ENCODE measurements at places on chromosomes 11 and 22. TPM values are rescaled to one million over a fixed set of nuclear protein-coding genes. Genes with fewer than 3 reads are reported as not detected.

The OR8D1 gene
- total RNA-seq = not detected

The CHADL gene
- total RNA-seq = 2.7 TPM

The MCAM gene
- 525 TPM for total RNA-seq

The GRM5 gene
- total RNA-seq = 4.3 TPM

The RIN1 gene
- total RNA-seq = 8.3 TPM

The TSSK2 gene
- not detected for total RNA-seq

The SLC1A2 gene
- 1.5 TPM for total RNA-seq

The PLAAT5 gene
- 0.88 TPM for total RNA-seq

The CATSPERZ gene
- total RNA-seq = not detected

The C11orf52 gene
- total RNA-seq = 2.7 TPM

The OTOG gene
- total RNA-seq = not detected

The TEX54 gene
- total RNA-seq = not detected

The SDF2L1 gene
- total RNA-seq = 24.8 TPM

The ASPHD2 gene
- total RNA-seq = 2.6 TPM

The OR56A1 gene
- 0.13 TPM for total RNA-seq

The C11orf87 gene
- total RNA-seq = not detected

The PIWIL4 gene
- 5.9 TPM for total RNA-seq

The NXPE2 gene
- total RNA-seq = 0.99 TPM

The OR4D5 gene
- not detected for total RNA-seq

The HOATZ gene
- total RNA-seq = not detected

Measured in aorta (tissue), 5 donors.